Camera-type eye (tissue), 1 donor: ENCODE measurements at places on chromosomes 7 and 10. TPM values are rescaled to one million over a fixed set of nuclear protein-coding genes. Genes with fewer than 3 reads are reported as not detected.

Gene LRRC61
- 26.6 TPM for total RNA-seq

Gene FUOM
- 7.3 TPM for total RNA-seq

Gene CPXM2
- 27.7 TPM for total RNA-seq

Gene OPN4
- total RNA-seq: not detected

Gene DYDC2
- total RNA-seq: 2.3 TPM

Gene FRMD4A
- total RNA-seq: 103 TPM

Gene HOXA3
- total RNA-seq: not detected

Gene STEAP2
- 16.8 TPM for total RNA-seq

Gene OLAH
- total RNA-seq: 0.93 TPM

Gene SYT15B
- 4.0 TPM for total RNA-seq

Gene MYO3A
- total RNA-seq: 10.5 TPM

Gene GPER1
- total RNA-seq: 4.1 TPM

Gene STAG3
- total RNA-seq: 0.55 TPM

Gene NYAP1
- total RNA-seq: 6.0 TPM

Gene VSTM4
- 30.1 TPM for total RNA-seq

Gene VAX1
- total RNA-seq: 0.33 TPM

Gene AKR1C3
- 6.0 TPM for total RNA-seq

Gene FAM25A
- total RNA-seq: not detected

Gene DNMBP
- total RNA-seq: 27.4 TPM
